ENCODE measurements at places on chromosomes 5 and 9.

DNA sequence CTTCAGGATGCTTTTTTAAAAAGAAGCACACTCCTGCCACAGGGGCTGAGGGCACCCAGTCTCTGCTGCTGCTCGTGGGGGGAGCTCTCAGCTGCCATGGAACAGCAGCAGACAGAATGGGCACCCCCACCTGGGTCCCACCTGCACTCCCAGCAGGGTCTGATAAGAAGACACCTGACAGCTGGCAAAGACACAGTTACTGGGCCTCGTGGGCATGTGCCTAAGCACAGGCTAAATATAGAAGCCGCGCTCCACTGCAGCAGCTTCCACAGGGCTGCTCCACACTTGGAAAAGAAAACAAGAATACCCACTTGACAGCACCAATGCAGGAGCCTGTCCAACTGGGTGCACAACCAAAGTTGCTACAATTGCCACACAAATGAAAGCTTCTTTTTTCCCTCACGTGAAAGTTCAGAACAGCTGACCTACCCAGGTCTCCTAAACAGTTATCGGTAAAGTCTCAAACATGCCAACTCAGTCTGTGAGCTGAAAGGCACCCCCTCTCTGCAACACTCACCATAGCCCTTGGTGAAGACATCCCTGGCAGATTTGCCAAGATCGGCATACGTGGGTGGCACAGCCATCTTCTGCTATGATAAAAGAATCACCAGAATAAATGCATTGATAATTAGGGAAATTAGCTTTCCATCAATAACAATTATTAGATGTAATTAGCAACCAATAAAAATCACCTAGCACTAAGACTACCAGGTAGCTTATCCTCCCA, 12.2 kb downstream of the VDAC1 start:
- H3K4me3 ChIP-seq = no peak overlapping the region
- no peak for DNase-seq
- H3K4me1 ChIP-seq = peaks cover 22% of the 10 kb centered on the region

DNA sequence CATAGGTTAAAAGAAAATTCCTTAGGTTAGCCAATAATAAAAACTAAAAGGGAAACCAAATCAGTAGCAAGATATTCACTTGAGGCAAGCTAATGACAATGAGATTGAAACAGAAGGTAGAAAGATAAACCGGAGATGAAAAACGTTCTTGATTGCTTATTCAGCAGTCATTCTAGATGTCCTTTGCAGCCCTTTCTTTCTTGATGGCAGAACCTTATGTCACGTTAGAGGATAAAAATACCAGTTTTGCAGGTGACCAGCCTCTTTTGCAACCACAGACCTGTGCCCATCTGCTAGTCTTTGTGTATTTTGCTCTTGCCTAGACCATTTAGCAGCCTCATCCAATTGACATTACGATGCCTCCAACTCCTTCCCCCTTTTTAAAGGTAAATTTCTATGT, 337.8 kb downstream of the DMAC1 start:
- H3K36me3 ChIP-seq = no peaks in the 10 kb centered on the region
- H3K4me3 ChIP-seq = no peak overlapping the region
- DNase-seq = no peak
- no peak overlapping the region for H3K27ac ChIP-seq

- H3K27me3 ChIP-seq = no peaks in the 10 kb centered on the region
- H3K27ac ChIP-seq = no peak within 1 kb of the TSS
- no peaks in the 10 kb centered on the region for H3K36me3 ChIP-seq
- H3K4me3 ChIP-seq = no peak within 1 kb of the TSS
- no peak for DNase-seq
Observed at GRCh38 chr5:122129306-122129705, at the start of gene ZNF474. Gene ZNF474, plus strand, starts transcription at chr5:122129546. Its CDS starts 22,445 bp downstream, at chr5:122151991.

- H3K27ac ChIP-seq = no peak overlapping the region
- peaks cover 6% of the 10 kb centered on the region for H3K4me1 ChIP-seq
- peaks cover 17% of the 10 kb centered on the region for H3K27me3 ChIP-seq
- H3K36me3 ChIP-seq = no peaks in the 10 kb centered on the region
- no peak for DNase-seq
- no peak overlapping the region for H3K4me3 ChIP-seq
Observed at GRCh38 chr9:34526026-34526425, 3.2 kb upstream of the ENHO start.

GRCh38 chr5:95826949-95827891, 4.7 kb upstream of the GLRX start:
- H3K4me1 ChIP-seq = peaks cover 16% of the 10 kb centered on the region
- H3K36me3 ChIP-seq = no peaks in the 10 kb centered on the region
- no peak overlapping the region for H3K4me3 ChIP-seq
- no peaks in the 10 kb centered on the region for H3K27me3 ChIP-seq

Data from thymus (tissue), 14 donors.